ENCODE measurements at places on chromosomes 16 and 17.

GRCh38 chr16:23318639-23319038 lies 16.5 kb downstream of the SCNN1B start:
- DNase-seq, result peak; percentile 7

GRCh38 chr17:29177871-29178749 lies 2.1 kb downstream of the MYO18A start:
- no peak for DNase-seq

DNA sequence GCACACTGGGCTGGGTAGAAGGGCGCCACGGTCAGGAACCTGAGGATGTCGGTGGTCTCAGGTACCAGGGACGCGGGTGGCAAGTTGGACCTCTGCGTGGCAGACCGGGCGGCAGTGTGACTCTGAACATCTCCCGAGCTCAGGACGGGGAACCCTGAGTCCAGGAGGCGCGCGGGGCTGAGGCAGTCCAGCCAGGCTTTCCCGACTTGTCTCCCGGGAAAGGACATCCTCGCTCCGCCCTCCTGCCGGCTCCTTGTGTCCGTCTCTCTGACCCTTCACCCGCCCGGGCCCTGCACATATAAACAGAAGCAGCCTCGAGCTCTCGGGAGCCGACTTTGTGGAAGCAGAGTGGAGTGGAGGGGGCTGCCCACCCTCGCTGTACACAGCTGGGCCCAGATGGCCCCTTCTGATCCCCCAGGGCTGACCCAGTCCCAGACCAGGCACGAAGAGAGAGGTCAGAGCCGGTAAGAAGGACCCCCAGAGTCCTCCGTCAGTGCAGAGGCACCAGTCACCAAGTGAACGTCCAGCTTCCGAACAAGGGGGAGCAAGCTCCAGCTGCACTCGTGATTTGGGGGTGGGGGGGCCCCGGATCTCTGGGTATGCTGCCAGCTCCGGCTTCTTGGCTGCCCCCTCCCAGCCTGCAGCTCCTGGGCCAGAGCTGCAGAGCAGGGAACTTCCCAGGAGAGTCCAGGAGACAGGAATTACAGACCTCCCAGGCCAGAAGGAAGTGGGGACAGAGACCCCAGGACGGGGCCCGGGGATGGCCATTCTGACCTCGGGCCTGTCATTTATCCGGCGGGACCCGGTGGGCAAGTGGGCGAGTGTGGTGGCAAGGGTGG lies 8.5 kb upstream of the P2RX1 start:
- DNase-seq, result no peak

- no peak for DNase-seq
Observed at GRCh38 chr17:39632153-39632941, 4.6 kb upstream of the STARD3 start.

DNA sequence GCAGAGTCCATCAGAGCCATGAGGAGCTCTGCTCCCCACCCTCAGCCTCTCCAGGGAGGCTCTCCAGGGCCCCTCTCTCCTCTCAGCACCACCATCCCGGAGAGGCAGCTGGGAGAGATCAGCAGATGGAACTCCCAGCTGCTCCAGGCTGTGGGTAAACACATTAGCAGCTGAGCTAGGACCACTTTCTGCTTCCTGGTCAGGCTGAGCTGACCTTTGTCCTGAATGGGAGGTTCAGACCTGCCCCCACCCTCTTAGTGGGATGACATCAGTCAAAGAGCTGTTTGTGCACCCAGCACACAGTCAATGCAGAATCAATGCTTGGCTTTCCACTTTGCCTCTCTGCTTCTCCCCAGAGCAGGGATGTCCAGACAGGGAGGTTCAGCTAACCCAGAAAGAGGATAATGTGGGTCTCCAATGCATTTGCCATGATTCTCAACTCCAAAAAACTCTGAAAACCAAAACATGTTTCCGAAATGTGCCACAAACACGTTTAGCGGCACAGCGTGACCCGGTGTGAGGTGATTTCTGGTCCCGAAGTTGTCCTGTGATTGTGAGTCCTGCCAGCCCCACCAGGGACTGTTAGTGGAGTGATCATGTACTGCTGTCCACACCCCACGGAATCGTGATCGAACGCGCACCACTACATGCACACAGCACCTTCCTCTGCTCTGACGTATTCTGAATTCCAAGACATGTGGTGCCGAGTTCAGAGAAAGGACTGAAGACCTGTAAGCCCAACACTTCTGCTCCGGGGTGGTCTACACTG lies 6.7 kb downstream of the GPR142 start:
- no peak for DNase-seq
